NCI-H2081 (cell line): ENCODE measurements at places on chromosomes 11 and 22.

DNA sequence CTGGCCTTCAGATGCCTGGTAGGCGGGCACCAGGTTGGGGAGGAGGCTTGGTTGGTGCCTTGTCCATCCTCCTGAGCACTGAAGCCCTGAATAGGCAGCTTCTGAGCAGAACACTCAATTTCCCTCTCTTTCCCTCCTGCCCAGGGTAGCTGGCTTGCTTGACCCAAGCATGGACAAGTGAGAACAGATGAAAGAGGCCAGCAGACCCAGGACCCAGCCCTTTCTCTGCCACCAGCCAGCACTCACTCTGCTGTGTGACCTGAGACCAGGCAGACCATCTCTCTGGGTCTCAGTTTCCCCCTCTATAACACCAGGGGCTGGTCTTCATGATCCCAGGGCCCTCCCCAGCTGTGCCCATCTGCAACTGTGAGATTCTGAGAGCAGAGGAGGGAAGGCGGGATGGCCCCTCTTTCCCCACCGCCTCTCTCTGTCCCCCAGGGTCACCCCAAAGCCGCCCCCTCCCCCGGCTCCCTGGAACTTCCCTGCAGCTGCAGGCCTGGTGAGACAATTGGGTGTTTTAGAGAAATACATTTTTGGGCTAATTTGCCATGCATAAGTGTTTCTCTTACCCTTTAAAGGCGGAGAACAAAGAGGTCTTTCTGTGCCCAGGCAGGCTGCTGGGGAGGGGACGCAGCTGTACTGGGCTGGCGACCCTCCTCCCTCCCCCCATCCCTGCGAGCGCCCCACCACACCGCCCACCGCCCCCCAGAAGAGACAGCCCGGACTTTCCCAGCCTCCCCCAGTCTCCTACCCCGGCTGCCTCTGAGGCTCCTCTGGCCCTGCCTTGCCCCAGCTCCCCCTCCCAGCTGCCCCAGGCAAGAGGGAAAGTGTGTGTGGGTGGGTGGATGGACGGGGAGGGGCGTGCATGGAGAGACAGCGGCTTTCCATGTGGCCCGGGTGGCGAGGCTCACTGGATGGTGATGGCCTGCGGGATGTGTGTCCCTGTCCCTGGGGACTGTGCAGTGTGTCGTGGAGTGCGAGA lies 30.8 kb upstream of the PICK1 start:
- no peak for DNase-seq

- no peak for DNase-seq
Observed at GRCh38 chr11:117303646-117304315, 12.3 kb downstream of the BACE1 start.

- DNase-seq: no peak
Observed at GRCh38 chr11:72081821-72082453, 1.3 kb downstream of the LRRC51 start.

DNA sequence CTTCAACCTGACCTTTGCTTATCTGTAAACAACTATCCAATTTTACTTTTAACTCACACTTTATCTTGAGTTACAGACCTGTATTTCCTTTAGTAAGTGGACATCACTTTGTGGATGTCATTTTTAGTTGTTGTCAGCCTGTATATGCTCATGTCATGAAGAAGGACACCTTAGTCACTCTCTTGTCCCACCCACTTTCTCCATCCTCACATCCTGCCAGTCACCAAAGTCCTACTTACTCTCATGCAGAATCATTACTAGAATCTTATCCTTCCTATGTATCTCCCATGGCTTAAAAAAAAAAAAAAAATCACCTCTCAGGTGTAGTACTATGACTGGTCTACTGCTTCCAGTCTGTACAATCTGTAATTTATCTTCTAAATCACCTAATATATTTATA lies 43.3 kb downstream of the SESN3 start:
- DNase-seq: no peak

GRCh38 chr11:79466411-79466810 lies 25.6 kb upstream of the TENM4 start:
- DNase-seq: no peak

DNA sequence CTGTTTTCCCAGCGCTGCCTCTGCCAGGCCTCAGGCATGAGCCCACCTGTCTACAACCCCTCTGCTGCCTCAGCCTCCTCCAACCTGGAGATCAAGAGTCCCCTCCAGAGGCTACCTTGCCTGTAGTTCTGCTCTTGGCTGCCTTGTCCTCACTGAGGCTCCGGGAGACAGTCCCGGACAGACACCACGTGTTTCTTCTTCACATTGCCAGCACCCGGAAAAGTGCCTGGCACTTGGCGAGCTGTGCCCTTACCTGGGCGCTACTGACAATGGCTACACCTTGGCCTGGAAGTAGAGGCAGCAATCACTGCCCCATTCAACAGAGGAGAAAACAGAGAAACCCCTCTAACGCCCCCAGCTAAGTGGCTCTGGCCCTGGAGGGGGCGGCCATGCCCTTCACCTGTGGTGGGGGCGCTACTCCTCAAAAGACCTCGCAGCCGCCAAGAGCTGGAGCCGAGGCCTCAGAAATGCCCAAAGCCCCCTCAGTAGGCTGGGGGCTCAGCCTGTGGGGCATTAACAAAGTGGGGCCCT lies 3.0 kb upstream of the NAP1L4 start:
- no peak for DNase-seq

DNA sequence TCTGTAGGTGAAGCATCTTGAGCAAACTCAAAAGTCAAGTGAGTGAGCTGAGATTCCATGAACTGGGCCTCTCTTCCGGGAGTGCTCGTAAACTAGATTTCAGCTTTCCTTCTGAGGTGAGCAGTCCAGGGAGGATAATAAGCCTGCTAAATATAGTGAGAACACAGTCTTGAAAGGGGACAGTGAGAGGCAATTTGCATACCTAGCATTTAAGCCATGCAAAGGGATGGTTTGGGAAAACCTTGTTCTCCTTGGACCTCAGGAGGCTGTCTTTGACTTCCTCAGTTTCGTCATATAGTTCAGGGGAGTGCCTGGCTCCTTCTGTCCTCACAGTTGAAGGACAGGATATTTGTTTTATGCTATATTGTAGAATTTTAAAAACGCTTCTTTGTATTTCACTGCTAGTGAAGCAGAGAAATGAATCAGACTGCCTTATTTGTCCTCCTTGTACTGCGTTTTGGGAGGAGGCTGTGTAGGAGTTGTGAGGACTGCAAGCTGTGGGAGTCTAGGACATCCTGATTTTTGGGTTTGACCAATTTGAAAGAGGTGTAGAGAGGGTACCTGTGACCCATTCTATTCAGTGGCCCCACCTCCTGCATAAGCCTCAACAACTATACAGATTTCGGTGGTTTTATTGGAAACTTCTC lies 11.0 kb upstream of the SORL1-AS1 start:
- no peak for DNase-seq

- DNase-seq: no peak
Observed at GRCh38 chr11:103988595-103988969, 47.9 kb upstream of the DDI1 start.

DNA sequence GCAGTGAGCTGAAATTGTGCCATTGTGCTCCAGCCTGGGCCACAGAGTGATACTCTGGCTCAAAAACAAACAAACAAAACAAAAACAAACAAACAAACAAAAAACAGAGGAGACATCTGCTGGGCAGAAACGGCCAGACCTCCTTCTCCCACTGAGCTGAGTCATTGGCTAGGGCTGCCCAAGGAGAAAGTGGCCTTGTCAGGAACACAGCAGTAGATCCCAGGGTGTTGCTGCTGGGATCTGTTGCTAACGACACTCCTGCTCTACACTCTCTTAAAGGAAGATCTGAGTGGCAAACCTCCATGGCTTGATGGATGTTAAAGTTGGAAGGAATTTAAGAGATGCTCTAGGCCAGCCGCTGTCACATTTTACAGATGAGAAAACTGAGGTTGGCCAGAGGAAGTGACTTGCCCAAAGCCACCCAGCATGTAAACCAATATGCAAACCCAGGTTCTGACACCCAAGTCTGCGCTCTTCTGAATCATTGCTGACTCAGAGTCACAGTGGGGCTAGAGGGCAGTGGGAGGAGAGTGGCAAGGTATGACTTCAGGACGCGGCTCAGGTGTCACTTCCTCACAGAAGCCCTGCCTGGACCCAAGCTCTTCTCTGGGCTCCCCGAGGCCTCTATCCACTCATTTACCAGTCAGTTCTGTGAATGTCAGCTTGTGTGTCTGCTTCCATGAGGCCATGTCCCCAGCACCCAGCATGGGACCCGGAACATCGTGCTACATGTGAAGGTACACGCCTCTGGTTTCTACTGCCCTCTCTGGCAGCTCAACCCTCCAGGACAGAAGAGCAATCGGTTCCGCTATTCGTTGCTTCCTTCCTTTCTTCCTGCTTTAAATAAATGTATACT lies 11.3 kb upstream of the GDPD5 start:
- no peak for DNase-seq
